ENCODE measurements at places on chromosomes 6 and 20.

- DNase-seq = no peak
These were observed at the start of gene ZNF512B for GRCh38 chr20:63969838-63970713. TSS of gene ZNF512B (minus strand) at chr20:63969930. CDS start at chr20:63967950, 1,980 bp downstream.

DNA sequence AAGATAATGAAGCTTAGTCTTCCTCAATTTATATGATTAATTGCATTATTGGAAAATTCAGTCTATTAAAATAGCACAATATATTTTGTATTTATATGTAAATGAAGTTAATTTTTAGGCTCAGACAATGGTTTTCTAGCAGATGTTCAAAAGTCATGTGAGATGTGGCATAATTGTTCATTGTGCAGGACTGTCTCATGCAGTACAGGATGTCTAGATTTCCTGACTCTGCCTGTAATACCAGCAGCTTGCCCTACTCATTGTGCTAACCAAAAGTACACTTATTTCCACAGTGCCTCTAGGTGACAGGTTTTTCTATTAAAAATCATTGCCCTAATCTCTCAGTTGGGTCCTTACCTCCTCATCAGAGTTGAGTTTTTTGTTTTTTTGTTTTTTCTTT is 12.4 kb downstream of the RALGAPB start:
- no peak for DNase-seq

GRCh38 chr6:117483645-117484016 is 1.2 kb downstream of the DCBLD1 start:
- no peak for DNase-seq

DNA sequence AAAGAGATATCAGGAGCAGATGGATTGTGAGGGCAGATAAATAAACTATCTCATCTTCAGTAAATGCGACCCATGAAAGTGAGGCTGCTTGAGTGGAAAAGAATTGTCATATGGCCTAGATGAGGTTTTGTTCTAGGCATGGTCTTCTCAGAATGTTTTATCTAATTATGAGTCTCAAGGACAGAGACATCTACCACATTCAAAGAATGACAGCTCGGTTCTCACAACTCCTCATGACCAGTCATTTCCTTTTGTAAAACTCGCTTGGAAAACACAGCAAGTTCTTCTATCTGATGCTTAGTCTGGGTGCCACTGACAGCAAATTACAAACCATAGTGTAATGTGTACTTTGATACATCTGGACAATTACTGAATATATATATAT is 140.5 kb downstream of the CCDC170 start:
- no peak for DNase-seq

DNA sequence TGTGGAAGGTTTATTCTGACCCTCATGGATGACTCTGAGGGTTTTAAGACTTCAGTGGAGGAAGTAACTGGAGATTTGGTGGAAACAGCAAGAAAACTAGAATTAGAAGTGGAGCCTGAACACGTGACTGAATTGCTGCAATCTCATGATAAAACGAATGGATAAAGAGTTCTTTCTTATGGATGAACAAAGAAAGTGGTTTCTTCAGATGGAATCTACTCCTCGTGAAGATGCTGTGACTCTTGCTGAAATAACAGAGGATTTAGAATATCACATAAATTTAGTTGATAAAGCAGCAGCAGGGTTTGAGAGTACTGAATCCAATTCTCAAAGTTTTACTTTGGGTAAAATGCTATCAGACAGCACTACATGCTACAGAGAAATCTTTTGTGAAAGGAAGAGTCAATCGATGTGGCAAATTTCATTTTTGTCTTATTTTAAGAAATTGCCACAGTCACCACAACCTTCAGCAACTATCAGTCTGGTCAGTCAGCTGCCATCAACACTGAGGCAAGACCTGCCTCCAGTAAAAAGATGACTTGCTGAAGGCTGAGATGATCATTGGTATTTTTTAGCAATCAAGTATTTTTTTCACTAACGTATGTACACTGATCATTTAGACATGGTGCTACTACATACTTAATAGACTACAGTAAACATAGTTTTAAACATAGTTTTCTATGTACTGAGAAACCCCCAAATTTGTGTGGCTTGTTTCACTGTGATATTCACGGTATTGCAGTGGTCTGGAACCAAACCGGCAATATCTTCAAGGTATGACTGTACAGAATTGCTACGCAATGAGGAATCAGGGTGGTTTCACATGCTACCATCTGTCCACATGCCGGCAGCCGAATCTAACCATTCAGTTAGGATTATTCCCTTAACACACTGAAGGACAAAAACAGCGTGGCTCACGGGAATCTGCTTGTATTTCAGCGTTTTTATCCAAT is 149.0 kb downstream of the MYB start:
- DNase-seq = no peak

DNA sequence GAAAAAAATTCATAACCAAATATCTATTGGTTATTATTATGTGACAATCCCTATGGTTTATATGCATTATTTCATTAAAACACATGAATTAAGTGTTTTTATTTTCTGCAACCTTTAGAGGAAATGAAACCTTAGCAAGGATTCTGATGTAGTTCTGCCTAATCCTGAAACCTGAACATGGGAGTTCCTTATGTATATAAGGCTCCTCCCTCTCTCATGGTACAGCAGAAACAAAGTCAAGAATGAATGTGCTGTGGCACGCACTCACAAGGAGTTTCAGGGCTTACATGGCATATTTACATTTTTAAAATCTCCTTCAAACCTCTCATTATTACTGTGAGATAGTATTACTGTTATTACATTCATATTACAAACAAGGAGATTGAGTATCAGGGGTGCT is 426.4 kb upstream of the CITED2 start:
- no peak for DNase-seq

DNA sequence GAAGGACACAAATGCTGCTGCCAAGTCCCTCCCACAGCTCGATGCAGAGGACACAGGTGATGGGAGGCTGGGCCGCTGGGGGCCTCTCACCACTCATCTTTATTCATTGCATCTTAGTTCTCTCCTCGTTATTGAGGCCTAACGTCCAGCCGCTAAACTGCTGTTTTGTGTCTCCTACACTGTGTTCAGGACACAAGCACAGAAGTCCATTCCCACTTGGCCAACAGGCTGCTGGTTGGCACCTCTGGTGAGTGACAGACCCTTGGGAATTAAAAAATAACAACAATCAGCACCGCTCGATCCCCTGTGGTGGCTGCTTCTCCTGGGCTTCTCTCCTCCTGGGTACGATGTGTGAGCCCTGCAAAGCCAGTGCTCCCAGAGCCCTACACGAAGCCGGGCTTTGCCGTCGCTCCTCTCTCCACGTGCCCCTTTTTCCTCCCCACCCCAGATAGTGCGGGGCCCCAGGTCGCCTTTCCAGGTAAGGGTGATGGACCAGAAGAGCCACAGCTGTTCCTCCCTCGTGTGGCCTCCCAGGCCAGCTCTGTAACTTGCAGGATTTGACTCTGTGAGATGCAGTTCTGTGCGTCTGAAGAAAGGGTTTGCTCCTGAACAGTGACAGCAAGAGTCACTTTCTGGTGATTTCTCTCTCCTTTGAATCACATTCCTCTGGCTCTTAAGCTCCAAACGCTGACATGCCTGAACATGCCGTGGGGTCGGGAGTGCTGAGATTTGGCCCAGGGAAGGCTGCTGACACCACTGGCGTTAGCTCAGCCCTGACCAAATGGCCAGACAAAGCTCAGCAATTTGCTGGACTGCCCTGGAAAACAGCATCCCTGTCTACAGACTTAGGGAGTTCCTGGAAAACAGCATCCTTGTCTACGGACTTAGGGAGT is 59.3 kb downstream of the DLL1 start:
- DNase-seq = no peak

DNA sequence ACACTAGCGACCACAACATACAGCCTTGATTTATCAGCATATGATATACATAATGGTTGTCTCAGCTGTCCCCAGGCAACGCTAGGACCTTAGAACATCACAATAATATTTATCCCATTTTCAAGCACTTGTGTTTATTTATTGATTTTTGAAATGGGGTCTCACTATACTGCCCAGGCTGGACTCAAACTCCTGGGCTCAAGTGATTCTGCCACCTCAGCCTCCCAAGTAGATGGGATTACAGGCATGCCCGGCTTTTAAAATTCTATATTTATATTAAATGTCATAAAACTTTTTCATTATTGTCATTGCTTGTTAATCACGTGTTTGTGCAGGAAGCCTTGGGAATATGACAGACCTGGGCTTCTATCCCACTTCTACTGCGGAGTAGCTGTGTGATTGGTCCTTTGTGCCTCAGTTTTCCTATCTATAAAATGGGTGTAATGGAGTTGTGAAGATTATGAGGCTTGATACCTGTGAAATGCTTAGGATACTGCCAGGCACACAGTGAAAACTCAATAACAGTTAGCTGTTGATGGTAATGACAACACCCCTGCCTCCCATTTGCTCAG is 10.2 kb downstream of the COL20A1 start:
- no peak for DNase-seq

DNA sequence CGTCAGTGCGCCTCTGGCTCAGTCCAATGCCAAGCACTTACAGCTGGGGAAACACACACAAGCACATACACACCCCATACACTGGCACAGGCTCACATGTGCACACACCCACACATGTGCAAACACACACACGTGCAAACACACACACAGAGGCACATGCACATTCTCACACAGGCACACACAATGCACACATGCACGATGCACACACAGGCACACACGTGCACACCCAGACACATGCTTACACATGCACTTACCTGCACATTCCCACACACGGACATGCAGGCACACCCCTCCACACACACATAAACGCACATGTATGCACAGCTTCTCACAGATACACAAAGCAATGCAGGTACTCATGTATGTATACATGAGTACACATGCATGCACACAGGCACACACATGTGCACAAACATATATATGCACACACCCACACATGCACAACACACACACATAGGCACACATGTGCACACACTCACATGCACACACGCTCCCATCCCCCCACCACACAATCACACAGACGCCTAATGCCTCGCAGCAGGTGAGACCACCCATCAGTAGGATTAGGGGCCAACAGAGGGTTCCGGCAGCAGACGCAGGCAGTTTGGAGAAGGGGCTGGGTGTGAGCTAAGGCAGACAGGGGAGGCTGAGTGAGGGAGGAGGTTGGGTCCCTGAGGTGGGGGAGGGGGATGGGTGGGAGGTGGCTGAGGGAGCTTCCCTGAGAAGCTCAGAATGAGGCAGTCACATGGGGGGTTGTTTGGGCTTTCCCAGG is 71.2 kb upstream of the SLCO4A1 start:
- no peak for DNase-seq

GRCh38 chr6:6998194-6998569 is 109.6 kb upstream of the RREB1 start:
- DNase-seq = no peak

- no peak for DNase-seq
These were observed 53.6 kb downstream of the CDC40 start for GRCh38 chr6:110233770-110234374.

DNA sequence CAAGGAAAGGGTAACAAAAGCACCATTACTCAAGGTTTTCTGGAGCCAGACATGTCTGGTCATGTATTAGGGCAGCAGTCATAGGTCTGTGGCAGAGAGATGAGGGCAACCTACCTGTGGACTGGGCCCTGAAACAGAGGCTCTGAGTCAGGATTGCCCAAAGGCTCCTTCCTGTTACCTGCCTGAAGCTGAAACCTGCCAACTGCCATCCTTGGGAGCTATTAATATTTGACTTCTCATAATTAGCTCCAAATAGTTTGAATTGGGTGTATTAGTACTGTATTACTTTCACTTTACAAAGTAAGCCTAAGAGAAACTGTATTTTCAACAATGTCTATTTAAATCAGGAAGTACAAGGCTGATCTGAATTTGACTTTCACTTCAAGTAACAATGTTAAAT is 72.0 kb upstream of the TBX18 start:
- DNase-seq = no peak

DNA sequence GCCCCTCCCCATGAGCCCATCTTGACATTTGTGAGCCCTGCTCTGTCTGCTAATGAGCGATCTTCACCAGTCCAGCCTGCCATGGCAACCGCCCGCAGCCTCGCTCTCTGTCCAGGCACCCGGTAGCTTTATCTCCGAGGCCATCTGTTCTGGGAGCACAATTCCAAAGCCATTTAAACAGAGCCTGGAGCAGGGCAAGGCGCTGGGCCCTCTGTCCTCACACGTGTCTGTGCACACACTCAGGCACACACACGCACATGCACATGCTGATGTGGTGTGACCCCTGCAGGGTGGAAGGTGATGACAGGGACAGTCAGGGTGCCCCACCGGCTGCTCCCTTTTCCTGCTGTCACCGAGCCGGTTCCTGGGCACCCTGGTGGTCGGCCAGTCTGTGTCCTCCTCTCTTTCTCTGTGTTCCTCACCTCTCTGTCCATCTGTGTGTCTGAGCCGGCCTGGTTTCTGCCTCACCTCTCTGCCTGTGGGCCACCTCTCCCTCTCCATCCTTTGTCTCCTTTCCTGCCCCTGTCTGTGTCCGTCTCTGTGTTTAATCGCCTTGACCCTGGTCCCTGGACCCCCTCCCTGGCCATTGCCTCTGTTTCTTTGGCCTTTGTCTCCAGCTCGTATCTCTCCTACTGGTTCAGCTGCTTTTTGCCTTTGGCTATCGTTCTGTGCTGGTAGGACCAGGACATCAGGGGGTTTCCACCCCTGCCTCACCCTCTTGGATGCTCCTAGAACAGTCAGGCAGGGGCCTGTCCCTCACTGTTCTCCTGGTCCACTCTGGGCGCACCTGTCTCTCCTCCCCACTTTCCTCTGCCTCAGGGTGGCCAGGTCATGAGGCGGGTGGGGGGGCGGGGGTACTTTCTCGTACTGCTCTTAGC is 8.8 kb upstream of the MYT1 start:
- no peak for DNase-seq

Measured in effector memory CD8-positive, alpha-beta T cell (primary cell).